ENCODE measurements at places on chromosomes 5 and 9.
A peak's percentile ranks its signal among the peaks of the same experiment; 100 is the strongest.

- DNase-seq = no peak
Measured at GRCh38 chr5:173859408-173860159, 28.6 kb upstream of the CPEB4 start.

DNA sequence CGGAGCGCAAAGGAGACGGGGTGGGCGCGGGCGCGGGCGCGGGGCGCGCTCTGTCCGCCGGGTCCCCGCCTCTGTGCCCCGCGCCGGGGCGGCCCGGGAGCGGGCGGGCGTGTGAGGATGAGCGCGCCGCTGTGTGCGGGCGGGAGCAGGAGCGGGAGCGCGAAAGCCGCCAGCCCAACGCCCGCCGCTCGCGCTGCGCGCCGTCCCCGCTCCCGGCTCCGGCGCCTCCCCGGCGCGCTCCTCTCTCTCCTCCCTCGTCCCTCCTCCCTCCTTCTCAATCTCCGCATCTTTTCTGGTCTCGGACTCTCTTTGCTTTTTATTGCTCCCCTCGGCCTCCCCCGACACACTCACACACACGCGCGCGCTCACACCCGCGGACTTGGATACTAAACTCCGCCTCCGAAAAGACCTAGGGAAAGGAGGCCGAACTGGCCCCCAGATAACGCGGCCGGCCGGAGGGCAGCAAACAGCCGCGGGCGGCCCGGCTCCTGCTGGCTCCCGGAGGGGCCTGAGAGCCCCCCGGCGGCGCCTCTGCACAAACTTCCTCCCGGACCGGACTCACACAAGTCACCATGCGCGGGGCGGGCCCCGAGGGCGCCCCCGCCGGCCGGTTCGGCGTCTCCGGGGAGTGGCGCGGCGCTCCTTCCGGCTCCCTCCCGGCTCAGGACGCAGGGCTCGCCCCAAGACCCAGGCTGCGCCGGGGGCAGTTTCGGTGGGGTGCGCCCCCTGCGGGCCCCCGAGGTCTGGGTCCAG is at the start of gene FIBCD1:
Gene FIBCD1, minus strand, starts transcription at position 596 of the 753 bp plus-strand sequence. CDS start 640 bp downstream, outside the sequence.
- DNase-seq = no peak

- no peak for DNase-seq
Measured at GRCh38 chr5:174688441-174689354, 35.7 kb upstream of the MSX2 start.

GRCh38 chr9:20391208-20391607 is 231.1 kb downstream of the MLLT3 start:
- no peak for DNase-seq

GRCh38 chr9:27437652-27438373 is 86.3 kb upstream of the IFNK start:
- no peak for DNase-seq

GRCh38 chr5:144361406-144361805 is 190.7 kb downstream of the KCTD16 start:
- no peak for DNase-seq

GRCh38 chr5:7422316-7423106 is 26.6 kb downstream of the ADCY2 start:
- no peak for DNase-seq

DNA sequence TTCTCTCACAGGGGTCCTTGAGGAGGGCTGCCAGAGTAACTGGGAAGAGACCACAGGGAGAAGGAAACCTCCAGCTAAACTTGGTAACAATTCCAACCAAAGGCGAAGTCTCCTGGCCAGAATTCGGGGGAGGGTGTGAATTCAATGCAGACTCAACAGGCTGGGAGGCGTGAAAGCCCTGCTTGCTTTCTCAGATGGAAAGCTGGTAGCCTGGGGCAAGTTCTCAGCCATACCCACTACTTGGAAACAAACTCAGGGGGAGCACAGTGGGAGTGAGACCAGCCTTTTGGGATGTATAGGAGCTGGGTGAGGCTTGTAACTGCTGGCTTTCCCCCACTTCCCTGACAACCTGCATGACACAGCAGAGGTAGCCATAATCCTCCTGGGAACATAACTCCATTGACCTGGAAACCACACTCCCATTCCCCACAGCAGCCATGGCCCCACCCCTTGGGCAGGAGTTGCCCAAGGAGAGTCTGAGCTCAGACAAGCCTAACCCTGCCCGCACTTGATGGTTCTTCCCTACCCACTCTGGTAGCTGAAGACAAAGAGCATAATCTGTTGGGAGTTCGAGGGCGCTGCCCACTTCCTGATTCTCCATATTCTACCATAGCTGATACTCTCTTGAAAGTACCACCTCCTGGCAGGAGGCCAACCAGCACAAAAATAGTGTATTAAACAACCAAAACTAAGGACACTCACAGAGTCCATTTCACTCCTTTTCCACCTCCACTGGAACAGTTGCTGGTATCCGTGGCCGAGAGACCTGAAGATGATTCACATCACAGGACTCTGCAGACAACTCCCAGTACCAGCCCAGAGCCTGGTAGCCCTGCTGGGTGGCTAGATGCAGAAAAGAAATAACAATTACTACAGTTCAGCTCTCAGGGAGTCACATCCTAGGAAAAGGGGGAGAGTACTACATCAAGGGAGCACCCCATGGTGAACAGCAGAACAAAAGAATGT is 123.8 kb downstream of the FAM170A start:
- no peak for DNase-seq

GRCh38 chr5:148565148-148565547 is 89.2 kb downstream of the HTR4 start:
- DNase-seq = no peak

DNA sequence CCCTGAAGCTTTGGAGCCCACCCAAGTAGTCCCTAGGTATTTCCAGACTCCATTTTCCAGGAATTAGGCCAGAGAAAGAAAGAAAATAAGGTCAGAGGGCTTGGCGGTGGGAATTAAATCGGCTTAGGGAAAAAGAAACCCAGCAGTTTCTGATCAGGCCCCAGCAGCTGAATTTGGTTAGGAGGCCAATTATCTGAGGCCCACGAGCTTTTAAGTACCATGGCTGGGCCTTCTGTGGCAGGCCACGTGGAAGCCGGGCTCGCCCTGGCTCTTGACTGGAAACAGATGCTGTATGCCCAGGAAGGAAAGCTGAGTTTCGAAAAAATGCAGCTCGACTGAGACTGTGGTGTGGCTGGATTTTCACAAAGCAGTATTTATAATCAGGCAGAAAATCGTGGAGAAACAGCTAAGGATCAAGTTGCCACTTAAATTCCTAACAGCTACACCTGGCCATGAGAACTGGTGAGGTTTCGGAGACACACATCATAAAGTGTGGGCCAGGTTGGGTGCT is 75.1 kb upstream of the PANK3 start:
- no peak for DNase-seq

DNA sequence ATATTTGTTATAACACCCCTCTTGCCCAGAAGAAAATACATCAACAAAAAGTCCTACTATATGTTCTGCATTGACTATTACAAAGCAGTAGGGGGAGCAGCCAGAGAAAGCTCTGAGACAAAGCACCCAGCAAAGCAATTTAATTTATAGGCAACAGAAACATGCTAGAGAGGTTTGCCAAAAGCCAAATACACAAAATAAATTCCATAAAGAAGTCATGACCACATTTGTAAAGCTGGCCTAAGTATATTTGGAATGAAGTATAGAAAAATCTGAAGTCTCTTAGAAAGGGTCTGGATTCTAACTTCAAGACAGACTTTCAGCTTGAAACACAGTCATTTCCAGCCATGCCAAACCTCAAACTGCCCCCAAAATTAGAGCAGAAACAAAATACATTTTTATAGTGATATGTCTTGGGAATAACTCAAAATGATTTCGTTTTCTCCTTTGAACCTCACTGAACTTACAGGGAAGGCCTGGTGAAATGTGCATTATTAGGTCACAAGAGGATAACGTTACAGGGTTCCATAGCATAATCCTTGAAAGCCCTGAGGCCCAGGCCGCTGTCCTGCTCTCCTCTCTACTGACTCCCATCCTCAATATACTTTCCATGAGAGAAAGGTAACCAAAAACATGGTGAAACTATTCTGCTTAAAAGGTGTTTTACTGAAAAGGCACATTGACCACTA is 451.8 kb downstream of the RAB3C start:
- DNase-seq = no peak

- DNase-seq = peak; percentile 83
Measured at GRCh38 chr5:181188700-181189362, 16.2 kb downstream of the TRIM7 start.

DNA sequence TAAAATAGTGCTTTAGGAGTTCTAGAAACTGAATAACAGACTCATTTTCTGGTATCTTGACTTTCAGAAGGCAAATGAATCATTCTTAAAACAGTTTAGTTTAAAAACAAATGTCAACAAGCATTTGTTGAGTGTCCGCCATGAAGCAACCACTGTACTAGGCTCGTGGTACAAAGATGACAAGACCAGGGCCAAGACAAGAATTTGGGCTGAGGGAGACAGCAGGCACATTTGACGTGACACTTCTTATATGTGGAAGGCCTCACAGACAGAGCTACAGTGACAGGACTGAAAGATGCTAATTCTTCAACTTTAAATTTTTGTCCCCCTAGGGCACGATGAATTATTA is 14.4 kb upstream of the ZNF131 start:
- no peak for DNase-seq

DNA sequence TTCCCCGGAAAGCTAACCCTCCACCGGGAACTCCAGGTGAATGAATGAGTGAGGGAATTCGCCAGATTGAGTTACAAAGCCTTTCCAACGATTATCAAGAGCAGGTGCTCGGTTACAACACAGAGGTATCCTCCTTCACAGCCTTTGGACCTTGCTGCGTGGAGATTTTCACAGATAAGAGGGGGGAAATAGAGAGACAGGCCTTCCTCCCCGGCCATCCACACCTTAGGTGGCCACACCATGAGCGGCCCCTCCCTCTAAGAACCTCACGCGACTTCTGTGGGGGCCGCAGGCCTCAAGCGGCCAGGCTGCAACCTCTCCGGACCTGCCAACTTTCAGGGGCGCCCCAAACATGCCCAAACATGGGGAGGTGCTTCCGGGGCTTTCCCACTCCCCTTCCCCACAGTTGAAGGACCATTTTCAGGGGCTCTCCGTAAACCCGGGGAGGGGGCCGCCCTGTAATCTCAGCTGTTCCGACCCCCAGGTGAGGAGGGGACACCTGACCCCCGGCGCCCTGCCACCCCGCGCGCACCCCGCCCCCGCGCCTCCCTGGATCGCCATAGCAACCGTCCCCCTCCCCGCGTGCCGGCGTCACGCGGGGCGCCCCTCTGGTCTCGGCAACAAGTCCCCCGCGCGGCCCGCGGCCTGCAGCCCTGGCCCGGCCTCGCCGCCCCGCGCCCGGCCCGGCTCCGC is 603 bp downstream of the DENND1A start:
- DNase-seq = no peak

- no peak for DNase-seq
Measured at GRCh38 chr5:73007051-73007450, 51.2 kb downstream of the FCHO2 start.

DNA sequence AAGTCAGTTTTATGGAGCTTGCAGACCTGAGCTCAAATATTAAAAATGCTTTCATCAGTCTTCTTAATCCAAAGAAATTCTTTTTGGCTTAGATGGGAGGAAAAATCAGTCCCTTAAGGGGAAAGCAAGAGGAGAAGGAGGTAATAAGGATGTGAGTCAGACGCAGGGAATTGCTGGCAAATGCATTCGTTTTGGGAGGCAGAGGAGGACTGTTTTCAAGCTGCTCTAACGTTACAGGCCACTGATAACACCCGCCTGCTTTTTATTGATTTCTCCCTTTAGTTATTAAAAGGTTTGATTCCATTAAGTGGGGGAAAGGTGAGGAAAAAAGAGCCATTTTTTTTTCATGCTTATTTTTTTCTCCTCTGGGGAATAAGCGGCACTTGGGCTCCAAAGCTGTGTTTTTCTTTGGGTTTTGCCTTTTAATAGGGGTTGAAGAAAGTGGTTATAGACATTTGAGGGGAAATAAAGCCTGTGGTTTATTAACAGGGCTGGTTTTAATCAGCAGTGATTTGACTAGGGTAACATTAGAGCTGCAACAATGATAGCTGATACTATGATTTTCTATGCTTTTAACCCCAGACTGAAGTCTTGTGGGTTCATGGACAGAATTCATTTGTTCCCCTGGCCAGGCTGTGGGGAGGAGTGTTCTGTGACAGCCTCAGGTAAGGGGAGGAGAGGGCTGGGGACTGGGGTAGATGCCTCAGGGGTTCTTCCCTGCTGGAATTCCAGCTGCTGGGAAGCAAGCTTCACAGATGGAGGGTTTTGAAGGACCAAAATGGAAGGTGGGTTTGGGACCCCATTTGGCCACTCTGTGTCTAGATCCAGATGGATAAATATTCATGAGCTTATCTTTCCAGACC is 225.2 kb downstream of the GAS1 start:
- no peak for DNase-seq

- DNase-seq = no peak
Measured at GRCh38 chr9:26066237-26066636, 388.0 kb upstream of the TUSC1 start.

DNA sequence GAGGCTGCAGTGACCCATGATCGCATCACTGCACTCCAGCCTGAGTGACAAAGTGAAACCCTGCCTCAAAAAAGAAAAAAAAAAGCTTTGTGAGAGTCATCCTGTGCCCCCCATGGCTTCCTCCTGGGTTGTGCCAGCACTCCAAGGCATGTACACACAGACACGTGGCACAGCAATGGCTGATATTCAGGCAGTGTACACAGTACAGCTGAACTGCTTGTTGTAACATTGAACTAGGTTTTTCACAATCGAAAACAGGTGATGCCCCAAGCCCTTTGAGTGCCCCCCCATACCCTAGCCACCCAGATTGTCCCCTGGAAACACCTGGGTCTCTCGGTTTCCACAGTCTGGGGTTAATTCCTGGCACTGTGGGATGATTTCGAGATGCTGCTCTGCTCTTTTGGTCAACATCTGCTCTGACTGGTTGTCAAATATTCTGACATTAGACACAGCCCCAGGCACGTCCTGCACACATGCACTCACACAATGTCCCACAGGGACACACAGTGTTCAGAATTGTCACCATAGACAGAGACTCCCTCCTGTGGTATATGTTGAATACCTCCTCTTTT is 9.2 kb downstream of the SPINK4 start:
- no peak for DNase-seq

DNA sequence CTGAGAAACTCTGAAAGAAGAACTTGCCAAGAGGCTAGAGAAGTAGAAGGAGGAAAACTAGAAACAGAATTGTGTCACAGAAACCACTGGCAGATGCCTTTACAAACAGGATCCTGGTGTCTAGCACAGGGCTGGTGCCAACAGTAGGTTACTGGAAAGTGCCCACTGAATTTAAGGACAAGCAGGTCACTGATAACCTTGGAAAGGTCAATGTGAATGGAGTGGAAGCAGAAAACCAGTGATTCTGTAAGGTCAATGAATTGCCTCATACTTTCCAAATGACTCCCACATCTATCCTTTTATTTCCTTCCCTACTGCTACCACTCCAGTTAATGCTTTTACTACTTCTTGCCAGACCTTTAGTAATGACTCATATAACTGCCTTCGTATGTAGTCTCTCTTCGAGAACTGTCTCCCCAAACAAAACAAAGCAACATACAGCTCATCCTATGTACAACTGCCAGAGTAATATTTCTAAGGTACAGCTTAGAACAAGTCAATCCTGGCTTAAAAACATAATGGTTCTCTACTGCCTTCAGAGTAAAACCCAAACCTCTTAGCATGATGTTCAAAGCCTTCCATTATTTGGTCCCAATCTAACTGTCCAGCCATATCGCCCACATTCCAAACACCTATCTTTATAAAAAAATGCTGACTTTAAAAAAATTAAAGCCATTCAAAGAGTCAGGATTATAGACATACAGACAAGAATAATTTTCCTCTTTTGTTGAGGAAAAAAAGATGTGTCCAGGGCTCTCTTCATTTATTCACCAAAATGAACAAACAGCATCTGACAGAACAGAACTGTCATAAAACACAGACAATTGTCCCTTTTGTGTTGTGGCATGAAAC is 52.5 kb downstream of the NR3C1 start:
- DNase-seq = no peak
